ENCODE measurements at places on chromosomes 6 and 20. TPM values are rescaled to one million over a fixed set of nuclear protein-coding genes. Genes with fewer than 3 reads are reported as not detected.

Gene BPI
- not detected for total RNA-seq

Gene C20orf202
- 2.3 TPM for total RNA-seq

Gene LY6G6C
- not detected for total RNA-seq

Gene DSN1
- 26.4 TPM for total RNA-seq

Gene SLC22A7
- not detected for total RNA-seq

Gene MYMX
- not detected for total RNA-seq

DNA sequence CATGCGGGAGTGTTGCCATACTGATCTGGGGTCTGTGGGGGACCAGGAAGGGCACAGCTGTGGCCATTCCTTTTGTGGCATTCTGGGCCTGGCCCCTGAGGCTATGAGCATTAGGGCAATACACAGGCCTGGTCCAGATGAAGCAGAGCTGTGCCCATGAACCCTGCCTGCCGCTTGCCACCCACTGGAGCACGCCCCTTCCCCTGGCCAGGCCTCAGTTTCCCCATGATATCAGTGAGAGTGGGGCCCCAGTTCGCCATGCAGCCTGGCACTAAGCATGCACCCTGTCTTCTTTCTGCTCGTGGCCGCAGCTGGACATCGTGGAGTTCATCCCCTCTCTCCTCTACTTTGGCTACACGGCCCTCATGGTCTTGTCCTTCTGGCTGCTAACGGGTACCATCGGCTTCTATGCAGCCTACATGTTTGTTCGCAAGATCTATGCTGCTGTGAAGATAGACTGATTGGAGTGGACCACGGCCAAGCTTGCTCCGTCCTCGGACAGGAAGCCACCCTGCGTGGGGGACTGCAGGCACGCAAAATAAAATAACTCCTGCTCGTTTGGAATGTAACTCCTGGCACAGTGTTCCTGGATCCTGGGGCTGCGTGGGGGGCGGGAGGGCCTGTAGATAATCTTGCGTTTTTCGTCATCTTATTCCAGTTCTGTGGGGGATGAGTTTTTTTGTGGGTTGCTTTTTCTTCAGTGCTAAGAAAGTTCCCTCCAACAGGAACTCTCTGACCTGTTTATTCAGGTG lies 42.4 kb downstream of the PLAGL2 start:
- H3K4me1 ChIP-seq = no peaks in the 10 kb centered on the region
- no peak overlapping the region for H3K27ac ChIP-seq
- peak; percentile 16 for DNase-seq
- peaks cover 70% of the 10 kb centered on the region for H3K36me3 ChIP-seq
- no peak overlapping the region for H3K4me3 ChIP-seq

GRCh38 chr20:507761-508332 lies 35.7 kb downstream of the CSNK2A1 start:
- H3K36me3 ChIP-seq = no peaks in the 10 kb centered on the region
- H3K27me3 ChIP-seq = no peaks in the 10 kb centered on the region
- H3K27ac ChIP-seq = no peak overlapping the region
- no peak for DNase-seq
- no peaks in the 10 kb centered on the region for H3K4me1 ChIP-seq

DNA sequence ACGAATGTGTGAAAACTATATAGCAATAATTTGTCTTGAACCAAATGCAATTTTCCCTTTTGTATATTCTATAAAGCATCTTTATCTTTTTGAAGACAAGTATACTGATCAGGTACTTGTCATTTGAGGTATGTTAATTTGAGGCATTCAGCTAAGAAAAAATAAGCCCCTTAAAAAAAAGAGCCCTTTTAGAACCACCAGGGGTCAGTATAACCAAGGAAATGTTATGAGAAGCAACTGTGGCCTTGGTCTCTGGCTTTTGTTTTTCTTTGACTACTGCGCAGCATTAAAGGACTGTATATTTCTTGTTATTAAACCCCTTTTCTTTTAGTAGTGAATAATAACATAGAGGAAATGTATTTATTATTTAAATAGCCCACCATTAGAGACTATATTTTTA lies 43.1 kb downstream of the CD109 start:
- H3K4me3 ChIP-seq = no peak overlapping the region
- H3K36me3 ChIP-seq = no peaks in the 10 kb centered on the region
- DNase-seq = no peak
- H3K27me3 ChIP-seq = no peaks in the 10 kb centered on the region

DNA sequence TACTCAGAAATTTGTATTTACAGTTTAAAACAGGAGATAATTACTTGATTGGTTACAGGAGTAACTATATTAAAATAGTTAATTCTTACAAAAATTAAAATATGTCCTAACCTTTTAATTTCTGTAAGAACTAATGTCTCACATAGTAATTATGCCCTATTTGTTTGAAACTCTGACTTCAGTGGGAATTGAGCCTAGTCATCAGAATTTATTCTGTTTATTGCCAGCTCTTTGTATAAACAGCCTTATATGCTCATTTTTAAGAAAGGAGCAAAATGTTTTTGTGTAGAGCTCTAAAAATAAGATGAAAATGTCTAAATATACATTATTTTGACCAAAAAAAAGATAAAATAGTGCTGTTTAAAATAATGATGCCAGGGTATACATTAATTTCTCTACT lies 21.5 kb downstream of the TRMT11 start:
- H3K27me3 ChIP-seq = no peaks in the 10 kb centered on the region
- no peak for DNase-seq
- no peaks in the 10 kb centered on the region for H3K4me1 ChIP-seq
- no peaks in the 10 kb centered on the region for H3K36me3 ChIP-seq

DNA sequence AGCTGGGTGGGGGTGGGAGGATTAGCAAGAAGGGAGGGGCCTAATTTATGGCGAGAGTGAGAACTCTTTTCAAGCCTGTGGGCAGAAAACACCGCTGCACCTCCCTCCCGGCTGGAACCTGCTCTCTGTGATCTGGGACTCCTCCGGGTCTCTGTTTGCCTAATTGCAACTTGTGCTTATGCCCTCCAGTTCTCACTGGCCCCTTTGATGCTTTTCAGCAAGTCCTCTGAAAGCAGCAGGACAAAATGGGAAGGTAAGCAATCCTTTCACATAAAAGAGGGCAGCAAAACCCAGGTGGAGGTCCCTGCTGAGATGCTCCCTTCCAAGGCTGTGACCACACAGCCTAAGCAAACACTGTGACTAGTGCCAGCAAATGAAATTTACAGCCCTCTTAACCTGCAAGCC lies 523.0 kb upstream of the FLRT3 start:
- no peak overlapping the region for H3K4me3 ChIP-seq
- DNase-seq = no peak
- no peaks in the 10 kb centered on the region for H3K27me3 ChIP-seq

- no peak overlapping the region for H3K4me3 ChIP-seq
- no peak overlapping the region for H3K27ac ChIP-seq
- no peaks in the 10 kb centered on the region for H3K36me3 ChIP-seq
- no peaks in the 10 kb centered on the region for H3K27me3 ChIP-seq
- peaks cover 20% of the 10 kb centered on the region for H3K4me1 ChIP-seq
Measured at GRCh38 chr20:57712341-57712740, 2.5 kb upstream of the PMEPA1 start.

DNA sequence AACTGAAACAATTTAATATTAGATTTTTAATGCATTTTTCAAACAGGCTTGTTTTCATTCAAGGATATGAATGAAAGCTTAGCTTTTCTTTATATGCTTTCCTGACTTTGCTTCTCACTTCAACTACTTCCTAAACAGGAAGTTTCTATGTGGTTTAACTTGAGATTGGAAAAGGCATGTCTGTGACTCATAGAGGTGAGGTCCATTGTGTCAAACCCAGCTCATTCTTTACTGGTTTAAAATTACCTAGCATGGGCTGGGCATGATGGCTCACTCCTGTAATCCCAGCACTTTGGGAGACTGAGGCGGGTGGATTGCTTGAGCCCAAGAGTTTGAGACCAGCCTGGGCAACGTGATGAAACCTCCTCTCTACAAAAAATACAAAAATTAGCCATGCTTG lies 34.4 kb downstream of the EFHC1 start:
- DNase-seq = no peak
- no peaks in the 10 kb centered on the region for H3K36me3 ChIP-seq

- no peaks in the 10 kb centered on the region for H3K4me1 ChIP-seq
- H3K27ac ChIP-seq = no peak overlapping the region
- no peak overlapping the region for H3K4me3 ChIP-seq
- no peaks in the 10 kb centered on the region for H3K27me3 ChIP-seq
- no peak for DNase-seq
Measured at GRCh38 chr6:132167929-132168892, 217.0 kb upstream of the CCN2 start.

DNA sequence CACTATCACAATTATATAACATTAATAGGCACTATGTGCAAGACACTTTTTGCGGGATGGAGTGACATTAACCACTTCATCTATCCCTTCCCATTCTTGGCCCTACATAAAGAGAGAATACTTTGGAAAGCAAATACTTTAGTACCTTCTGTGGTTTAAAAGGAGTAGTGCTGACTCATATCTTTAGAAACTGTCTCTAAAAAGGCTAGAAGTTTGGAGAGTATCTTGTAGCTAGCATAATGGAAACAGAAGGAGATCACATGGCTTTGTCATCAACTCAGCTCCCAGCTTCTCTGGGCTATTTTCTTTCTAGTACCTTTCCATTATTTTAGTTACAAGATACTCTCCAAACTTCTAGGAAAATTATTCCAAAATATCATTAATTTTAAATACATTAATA lies 157.5 kb downstream of the ADGRG6 start:
- no peak overlapping the region for H3K4me3 ChIP-seq
- H3K27ac ChIP-seq = no peak overlapping the region
- no peaks in the 10 kb centered on the region for H3K27me3 ChIP-seq

DNA sequence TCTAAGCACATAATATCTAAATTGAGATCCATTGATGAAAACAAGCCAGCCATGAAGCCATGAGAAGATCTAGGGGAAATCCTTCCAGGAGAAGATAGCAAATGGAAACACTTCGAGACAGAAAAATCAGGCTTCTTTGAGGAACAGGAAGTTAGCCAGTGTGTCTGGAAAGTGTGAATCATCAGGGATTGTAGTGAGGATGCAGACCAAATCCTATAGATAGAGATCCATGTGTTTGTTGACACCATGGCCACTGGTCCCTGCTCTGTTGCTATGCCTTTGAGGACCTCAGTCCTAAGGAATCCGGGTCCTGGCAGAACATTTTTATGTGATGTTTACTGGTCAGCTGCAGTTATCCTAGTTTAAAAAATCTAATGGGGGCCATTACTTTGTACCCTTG lies 6.6 kb upstream of the ELOVL2 start:
- H3K4me3 ChIP-seq = no peak overlapping the region
- no peaks in the 10 kb centered on the region for H3K4me1 ChIP-seq
- H3K27ac ChIP-seq = no peak overlapping the region
- H3K36me3 ChIP-seq = no peaks in the 10 kb centered on the region

DNA sequence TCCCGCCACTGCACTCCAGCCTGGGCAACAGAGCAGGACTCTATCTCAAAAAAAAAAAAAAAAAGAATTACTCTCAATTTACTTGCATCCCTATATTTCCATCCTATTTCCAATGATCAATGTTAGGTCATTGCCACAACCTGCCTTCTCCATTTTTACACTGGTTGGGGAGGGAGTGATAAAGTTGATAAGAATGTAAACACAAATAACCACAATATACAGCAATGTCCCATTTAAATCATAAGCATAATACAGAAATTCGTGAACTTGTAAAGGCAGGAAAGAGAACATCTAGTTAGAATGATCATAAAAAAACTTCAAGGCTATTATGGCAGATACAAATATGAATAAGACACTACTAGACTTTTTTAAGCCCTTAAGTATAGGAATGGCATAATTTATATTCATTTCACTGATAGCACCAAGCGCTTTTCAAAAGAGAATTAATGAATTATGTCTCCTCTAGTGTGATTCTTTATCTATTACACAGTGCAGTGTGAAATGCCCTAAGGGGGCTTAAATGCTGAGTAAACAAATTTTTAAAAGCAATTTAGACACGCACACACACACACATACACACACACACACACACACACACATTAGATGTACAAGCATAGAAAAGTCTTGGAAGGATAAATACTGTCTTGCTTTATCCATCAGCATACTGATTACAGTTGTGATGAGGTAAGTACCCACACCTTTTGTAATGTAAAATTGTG lies 33.5 kb upstream of the RAB23 start:
- no peaks in the 10 kb centered on the region for H3K36me3 ChIP-seq
- no peak for DNase-seq
- H3K4me1 ChIP-seq = no peaks in the 10 kb centered on the region
- no peak overlapping the region for H3K4me3 ChIP-seq
- no peak overlapping the region for H3K27ac ChIP-seq
- H3K27me3 ChIP-seq = no peaks in the 10 kb centered on the region

- no peaks in the 10 kb centered on the region for H3K27me3 ChIP-seq
- no peak within 1 kb of the TSS for H3K4me3 ChIP-seq
- H3K4me1 ChIP-seq = peaks cover 3% of the 10 kb centered on the region
- H3K27ac ChIP-seq = no peak within 1 kb of the TSS
- no peaks in the 10 kb centered on the region for H3K36me3 ChIP-seq
- no peak for DNase-seq
Measured at GRCh38 chr20:44355498-44356352, at the start of gene HNF4A. HNF4A (plus strand) TSS chr20:44355699; CDS start chr20:44355805, 106 bp downstream.

DNA sequence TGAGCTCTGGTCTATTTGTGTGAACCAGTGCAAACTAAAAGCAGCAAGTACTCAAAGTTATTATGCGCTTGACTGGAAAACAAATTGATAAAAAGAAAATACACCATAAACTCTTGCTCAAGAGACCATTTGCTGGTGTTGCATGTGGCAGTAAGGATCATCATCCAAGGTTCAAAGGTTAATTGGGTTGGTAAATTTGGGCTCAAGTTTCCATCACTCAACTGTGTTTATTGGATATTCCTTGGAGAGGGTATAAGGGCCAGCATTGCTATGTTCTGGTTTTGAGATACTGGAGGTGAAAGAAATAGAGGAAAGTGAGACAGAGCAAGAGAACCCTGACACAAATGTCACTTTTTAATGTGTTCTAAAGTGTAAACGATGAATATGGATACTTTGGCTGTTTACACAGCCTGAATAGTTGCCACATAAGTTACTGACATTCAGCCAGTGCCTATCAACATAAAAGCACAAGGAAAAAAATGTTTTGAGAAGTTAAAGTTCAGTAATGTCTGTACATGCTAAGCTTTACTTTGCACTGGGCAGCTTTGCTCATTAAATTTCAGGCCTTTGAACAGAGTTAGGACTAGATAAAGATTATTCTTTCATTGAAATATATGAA lies 736.1 kb downstream of the HDGFL1 start:
- H3K27ac ChIP-seq = no peak overlapping the region
- no peaks in the 10 kb centered on the region for H3K27me3 ChIP-seq
- no peak overlapping the region for H3K4me3 ChIP-seq
- no peaks in the 10 kb centered on the region for H3K4me1 ChIP-seq

DNA sequence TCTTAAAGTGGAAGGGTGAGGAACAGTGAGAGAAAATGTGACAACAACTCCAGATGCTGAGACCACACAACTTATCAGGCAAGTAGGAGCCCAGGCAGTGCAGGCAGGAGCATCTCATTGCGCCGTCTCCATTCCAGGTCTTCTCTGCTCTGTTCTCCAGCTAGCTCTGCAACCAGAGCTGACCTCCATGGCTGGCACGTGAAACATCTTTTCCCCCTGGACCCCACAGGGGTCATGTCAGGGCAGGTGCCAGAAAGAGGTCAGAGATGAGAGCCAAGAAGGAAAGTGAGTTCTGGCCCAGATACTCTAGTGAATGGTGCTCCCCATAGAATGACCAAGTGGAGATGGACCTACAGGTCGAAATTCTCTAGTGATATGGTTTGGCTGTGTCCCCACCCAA lies 281.4 kb downstream of the SMOC2 start:
- no peaks in the 10 kb centered on the region for H3K4me1 ChIP-seq
- no peaks in the 10 kb centered on the region for H3K36me3 ChIP-seq
- no peak for DNase-seq
- no peak overlapping the region for H3K27ac ChIP-seq
- H3K4me3 ChIP-seq = no peak overlapping the region

Data from Peyer's patch (tissue), 4 donors.